ENCODE measurements at places on chromosomes 1 and 21.
A peak's percentile ranks its signal among the peaks of the same experiment; 100 is the strongest.

- peaks cover 12% of the 10 kb centered on the region for H3K27me3 ChIP-seq
- no peaks in the 10 kb centered on the region for H3K4me1 ChIP-seq
- H3K36me3 ChIP-seq, result no peaks in the 10 kb centered on the region
- no peak for DNase-seq
- no peak overlapping the region for H3K27ac ChIP-seq
Observed at GRCh38 chr1:209380420-209380819, 203.1 kb upstream of the CAMK1G start.

DNA sequence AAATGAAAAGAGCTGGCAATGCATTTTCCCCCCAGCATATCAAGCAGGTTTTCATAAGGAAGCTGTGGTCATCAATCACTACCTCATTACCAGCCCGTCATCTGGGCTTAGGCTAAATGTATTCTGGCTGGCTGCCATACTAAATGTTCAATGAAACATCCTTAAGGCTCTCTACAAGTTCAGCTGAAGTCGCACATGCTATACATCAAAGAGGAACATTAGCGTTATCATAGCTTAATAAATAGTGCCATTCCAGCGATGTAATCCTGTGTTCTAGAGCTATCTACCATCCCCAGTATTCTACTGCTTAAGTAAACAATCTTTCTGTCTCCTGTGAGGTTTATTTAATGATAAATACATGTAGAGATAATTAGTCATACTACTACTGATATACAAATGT is 288.8 kb downstream of the DPYD start:
- H3K36me3 ChIP-seq, result no peaks in the 10 kb centered on the region
- H3K4me3 ChIP-seq, result no peak overlapping the region
- no peak for DNase-seq
- H3K4me1 ChIP-seq, result peaks cover 13% of the 10 kb centered on the region

DNA sequence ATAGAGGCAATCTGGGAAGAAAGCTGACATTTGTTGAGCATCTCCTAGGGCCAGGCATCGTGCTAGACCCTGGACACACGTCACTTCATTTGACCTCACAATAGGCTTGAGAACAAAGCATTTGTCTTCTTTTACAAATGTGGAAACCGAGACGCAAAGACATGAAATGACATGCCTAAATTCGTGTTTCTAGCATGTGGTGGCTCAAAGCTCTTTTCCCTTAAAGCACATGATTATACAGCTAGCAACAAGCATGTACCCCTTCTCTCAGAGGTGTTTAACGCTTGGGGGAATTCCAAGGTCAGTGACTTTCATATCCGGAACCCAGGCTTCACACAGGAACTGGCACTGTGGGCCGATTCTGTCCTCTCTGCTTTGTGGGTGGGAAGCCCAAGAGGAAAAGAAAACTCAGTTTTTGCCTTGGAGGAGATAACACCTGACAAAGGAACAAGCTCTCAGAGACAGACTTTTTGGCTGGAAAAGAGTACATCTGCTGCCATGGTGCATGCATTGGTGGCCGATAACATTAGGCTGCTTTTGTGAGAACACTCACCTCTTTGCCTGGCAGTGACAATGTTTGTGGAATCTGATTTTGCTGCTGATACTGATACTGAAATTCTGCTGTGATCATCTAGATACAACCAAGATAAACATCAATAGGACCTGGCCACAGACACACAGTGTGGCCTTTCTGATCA is 15.4 kb upstream of the CD2 start:
- H3K4me1 ChIP-seq, result peaks cover 53% of the 10 kb centered on the region
- no peaks in the 10 kb centered on the region for H3K27me3 ChIP-seq
- peaks cover 7% of the 10 kb centered on the region for H3K36me3 ChIP-seq
- peak overlapping the region; percentile 98 for H3K27ac ChIP-seq

DNA sequence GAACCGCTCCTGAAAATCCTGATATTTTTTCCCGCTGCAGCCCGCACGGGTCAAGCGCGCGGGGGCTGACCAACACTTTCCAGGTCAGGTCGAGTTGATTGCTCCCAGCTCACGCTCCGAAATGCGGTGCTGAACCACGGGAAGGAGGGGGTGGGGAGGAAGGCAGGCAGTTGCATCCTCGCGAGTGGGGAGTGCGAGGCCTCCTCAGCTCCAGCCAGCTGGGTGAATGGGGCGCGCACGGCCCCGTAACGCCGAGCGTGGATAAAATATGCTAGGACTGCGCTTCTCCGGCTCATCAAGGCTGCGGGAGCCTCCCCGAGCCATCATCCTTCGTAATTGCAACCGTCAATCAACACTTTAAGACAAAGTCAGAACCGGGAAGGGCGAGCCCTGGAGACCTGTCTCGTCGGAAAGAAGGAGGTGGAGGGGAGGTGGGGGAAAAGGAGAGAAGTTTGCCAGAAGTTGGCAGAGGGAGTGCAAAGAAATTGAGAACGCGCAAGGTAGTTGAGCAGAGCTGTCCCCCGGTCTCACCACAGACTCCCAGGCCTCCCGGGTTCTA is 8.0 kb downstream of the NR5A2 start:
- no peak overlapping the region for H3K4me3 ChIP-seq
- H3K36me3 ChIP-seq, result no peaks in the 10 kb centered on the region

GRCh38 chr1:85884372-85885035 is 176.3 kb upstream of the ZNHIT6 start:
- DNase-seq, result no peak
- H3K36me3 ChIP-seq, result no peaks in the 10 kb centered on the region
- no peaks in the 10 kb centered on the region for H3K4me1 ChIP-seq
- H3K27me3 ChIP-seq, result no peaks in the 10 kb centered on the region

DNA sequence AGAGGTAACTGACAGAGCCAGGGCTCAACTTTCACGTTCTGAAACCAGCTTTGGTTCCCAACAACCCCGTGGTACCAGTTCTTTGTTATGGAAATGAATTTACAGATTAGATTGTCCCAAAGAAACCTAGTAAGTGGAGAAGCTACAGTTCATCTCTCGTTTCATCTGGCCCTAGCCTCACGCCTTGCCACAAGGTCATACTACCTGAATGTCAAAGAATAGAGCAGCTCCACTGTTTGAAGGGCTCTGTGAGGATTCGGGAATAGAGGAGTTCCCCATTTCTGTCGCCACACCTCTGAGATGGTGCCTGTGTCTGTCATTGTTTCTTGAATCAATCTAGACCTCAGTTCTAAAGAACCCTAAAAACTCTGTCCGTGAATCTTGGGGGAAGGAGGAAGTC is 15.0 kb upstream of the CDC42 start:
- H3K27ac ChIP-seq, result peak overlapping the region; percentile 95
- no peak overlapping the region for H3K4me3 ChIP-seq
- no peaks in the 10 kb centered on the region for H3K27me3 ChIP-seq
- H3K36me3 ChIP-seq, result peaks cover 9% of the 10 kb centered on the region
